ENCODE measurements at places on chromosomes 3 and 15. TPM values are rescaled to one million over a fixed set of nuclear protein-coding genes. Genes with fewer than 3 reads are reported as not detected.

The CHRM5 gene
- total RNA-seq = under 0.01 TPM

The PLA2G4E gene
- total RNA-seq = not detected

The TP63 gene
- under 0.01 TPM for total RNA-seq

The FBXW12 gene
- not detected for total RNA-seq

The RASGRF1 gene
- 0.43 TPM for total RNA-seq

The MANF gene
- 91.8 TPM for total RNA-seq

The PARL gene
- total RNA-seq = 28.5 TPM

The GOLGA8H gene
- 0.22 TPM for total RNA-seq

The CEP19 gene
- total RNA-seq = 1.6 TPM

The PCBP4 gene
- 63.9 TPM for total RNA-seq

The SLC35A5 gene
- total RNA-seq = 47.2 TPM

The CELSR3 gene
- 2.4 TPM for total RNA-seq

The FOXB1 gene
- not detected for total RNA-seq

The HTR3E gene
- not detected for total RNA-seq

The ACSBG1 gene
- total RNA-seq = not detected

The CPA3 gene
- total RNA-seq = not detected

The HCN4 gene
- not detected for total RNA-seq

The TRANK1 gene
- total RNA-seq = 10.7 TPM

The FRG2C gene
- total RNA-seq = under 0.01 TPM

The LRRIQ4 gene
- 0.14 TPM for total RNA-seq

The PAQR5 gene
- total RNA-seq = 4.8 TPM

The DYNLT2B gene
- total RNA-seq = 2.0 TPM

The XYLB gene
- total RNA-seq = 5.5 TPM

The SYNPR gene
- not detected for total RNA-seq

The ASB14 gene
- total RNA-seq = not detected
